ENCODE measurements at places on chromosomes 11 and 22.
A peak's percentile ranks its signal among the peaks of the same experiment; 100 is the strongest.

GRCh38 chr22:46087816-46088277 is 62.5 kb upstream of the PPARA start:
- peak; percentile 94 for DNase-seq

DNA sequence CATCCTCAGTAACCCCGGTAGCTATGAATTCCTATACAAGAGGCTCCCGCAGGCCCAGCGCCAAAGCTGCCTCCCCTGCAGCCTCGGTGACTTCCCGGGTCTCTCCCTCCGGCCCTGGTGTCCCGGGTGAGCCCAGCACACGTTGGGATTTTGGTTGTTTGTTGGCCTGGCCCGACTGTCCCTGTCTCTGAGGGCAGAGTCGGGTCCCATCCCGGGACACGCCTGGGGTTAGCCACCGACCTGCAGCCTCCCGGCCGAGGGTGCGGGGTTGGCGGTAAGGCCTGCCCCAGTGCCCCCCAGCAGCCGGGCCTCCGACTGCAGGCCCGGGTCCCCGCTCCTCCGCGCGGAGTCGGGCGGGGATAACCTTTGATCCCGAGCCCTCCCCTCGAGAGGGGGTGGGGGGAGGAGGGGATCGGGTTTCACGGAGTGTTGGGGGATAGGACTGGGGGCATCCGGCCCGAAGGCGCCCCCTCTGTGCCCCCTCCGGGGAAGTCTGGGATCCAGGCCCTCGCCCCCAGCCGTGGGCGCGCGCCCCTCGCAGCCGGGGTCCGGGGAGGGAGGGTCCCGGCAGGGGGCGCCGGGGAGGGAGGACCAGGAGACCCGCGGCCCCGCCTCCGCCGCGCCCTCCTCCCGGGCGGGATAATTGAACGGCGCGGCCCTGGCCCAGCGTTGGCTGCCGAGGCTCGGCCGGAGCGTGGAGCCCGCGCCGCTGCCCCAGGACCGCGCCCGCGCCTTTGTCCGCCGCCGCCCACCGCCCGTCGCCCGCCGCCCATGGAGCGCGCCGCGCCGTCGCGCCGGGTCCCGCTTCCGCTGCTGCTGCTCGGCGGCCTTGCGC is at the start of gene FBLN1:
FBLN1 (plus strand) TSS at position 669 of the 835 bp plus-strand sequence; CDS start at position 772, 103 bp downstream.
- DNase-seq = peak; percentile 97

DNA sequence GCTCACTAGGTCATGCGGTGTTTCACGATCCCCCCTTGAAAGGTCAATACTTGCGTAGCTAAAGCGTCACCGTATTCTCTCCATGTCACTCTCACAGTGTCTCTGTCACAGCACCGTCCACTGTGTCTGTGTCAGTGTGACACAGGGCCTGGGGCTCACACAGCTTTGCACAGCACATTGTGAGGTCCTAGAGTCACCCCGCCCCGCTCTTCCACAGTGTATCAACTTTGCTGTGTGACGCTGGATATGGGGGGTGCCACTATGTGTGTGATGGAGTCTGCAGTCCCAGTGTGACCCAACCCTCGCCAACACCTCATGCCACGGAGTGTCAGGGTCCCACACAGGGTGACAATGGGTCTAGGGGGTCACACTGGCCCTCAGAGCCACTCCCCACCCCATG is 583 bp downstream of the P4HA3 start:
- DNase-seq = no peak

DNA sequence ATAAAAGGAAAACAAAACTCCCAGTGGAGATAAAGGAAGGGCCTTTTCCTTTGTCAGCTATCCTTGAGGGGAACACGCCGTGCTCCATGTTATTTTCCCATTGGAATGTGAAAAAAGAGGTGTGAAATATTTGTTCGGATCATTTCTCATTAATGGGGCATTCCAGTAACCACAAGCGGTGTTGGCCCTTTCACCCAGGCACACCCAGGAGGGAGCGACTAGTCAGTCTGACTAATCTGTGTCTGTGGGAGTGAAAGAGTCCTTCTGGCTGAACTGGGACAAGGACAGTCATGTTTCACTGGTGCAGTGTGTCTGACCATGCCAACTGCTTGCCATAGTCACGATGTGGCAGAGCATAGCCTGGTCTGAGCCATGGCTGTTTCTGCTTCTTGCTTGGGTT is 13.0 kb upstream of the MYEOV start:
- no peak for DNase-seq

- DNase-seq = peak; percentile 1
These were observed 458.3 kb downstream of the METTL15 start for GRCh38 chr11:28566339-28567089.

DNA sequence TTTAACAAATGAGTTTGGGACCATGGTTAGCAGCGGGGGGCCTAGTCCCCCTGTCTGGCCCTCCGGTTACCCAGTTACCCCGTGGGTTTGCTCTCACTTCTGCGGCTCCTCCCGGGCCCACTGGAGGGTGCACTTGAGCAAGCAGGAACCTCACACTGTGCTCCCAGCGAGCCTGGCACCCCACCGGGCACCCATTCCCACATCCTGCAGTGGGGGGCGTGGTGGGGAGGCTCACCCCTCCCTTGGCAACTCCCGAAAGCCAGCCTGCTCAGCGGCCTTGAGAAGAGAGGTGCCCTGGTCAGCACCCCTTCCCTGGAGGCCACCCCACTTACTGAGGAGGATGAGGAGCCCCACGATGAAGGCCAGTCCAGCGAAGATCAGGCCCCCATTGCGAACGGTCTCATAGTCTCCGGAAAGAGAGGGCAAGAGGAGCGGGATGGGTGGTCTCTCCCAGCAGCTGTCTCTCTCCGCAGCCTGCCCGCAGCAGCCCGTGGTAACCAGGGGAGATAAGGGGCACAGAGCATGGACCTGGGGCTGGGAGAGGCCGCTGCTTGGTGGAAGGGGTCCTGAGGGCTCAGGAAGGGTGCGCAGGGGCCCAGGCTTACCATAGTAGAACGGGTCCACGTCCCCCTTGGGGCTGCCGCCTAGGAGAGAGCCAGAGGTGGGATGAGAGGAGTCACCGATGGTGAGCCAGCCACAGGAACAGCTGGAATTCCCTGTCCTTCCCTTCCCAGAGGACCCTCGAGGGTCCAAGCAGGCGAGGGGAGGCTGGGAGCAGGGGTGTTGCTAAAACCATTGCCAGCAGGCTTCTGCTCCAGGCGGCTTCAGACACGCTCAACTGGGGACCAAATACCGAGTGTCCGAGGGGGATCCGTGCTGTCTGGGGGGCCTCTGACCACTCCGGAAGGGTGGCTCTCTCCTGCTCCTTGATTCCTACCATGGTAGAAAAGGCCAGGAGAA is 2.2 kb downstream of the FXYD2 start:
- DNase-seq = peak; percentile 74

DNA sequence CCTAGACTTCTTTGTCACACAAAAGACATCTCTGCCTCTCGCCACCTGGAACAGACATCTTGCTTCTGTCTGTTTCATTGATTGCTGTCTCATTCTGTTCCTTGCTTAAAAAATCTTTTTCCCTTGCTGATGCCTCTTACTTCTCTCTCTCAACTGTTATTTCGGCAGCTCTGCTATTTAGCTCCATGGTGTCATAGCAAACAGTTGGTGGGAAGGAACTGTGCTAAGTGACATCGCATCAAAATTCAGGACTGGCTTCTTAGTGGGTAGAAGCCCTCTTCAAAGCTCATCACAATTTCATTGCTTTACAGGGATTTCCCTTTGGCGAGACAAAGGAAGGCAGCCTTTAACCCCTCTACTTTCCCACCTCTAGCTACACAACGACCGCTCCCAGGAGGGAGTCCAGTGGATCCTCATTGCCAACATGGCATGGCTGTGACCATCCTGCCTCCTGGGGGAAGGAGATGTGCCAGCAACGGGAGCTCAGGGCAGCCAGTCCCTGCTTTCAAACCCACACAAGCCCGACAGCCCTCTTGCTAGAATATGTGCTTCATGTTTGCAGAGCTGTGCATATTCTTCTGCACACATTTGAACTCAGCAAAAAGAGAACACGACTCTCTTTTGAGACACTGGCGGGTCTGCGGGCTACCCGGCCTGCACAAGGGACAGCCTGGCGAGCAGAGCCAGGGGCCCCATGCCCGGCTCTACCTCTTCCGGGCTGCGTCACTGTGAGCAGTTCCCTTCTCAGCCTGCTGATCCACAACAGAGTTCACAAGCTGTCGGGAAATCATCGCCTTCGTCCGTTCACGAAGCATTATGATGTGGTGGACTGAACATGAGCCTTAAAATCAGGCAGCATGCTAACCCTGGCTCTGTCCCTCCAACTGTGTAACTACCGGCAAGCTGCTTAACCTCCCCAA is 51.1 kb upstream of the JAM3 start:
- DNase-seq = no peak

DNA sequence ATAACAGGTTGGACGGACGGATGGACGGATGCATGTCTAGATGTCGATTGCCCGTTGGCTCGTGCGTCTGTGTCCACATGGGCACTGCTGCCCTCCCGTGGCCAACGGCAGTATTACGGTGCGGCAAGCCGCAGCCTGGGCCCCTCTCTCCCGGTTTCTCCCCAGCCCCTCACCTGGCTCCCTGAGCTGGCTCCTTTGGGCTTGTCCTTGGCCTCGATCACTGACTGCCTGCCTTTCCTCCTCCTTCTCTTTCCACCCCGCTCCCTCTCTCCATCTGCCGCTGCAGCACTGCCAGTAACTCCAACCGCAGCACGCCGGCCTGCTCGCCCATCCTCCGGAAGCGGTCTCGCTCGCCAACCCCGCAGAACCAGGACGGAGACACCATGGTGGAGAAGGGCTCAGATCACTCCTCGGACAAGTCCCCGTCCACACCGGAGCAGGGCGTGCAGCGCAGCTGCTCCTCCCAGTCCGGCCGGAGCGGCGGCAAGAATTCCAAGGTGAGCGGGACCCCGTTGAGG is 77.3 kb downstream of the SCN3B start:
- peak; percentile 91 for DNase-seq

GRCh38 chr22:42747701-42748513 is 27.2 kb upstream of the A4GALT start:
- DNase-seq = no peak

- DNase-seq = no peak
These were observed 13.7 kb downstream of the PHLDA2 start for GRCh38 chr11:2915473-2915872.

DNA sequence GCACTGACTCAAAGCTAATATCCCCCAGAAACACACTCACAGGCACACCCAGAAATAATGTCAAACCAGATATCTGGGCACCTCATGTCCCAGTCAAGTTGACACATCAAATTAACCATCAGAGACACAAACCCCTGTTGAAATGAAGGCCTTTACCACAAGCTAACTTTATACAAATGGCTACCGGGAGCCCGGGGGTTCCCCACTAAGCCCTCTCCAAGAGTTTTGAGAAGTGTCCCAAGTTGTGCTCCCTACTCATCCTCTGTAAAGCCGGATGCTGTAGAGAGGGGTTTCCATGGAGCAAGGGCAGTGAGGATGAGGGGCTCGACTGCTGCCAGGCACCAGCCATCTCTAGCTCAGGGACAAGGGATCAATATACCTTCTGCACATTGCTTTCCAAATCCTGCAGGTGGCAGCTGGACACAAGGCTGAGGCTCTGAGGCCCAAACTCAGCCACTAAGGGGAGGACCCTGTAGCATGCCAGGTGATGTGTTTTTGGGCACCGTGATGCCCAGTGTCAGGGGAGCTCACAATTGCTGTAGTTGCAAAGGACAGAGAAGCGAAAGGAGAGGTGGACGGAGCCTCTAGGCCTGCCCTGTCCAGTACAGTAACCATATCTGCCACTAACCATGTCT is 145.7 kb downstream of the TTC17 start:
- DNase-seq = peak; percentile 31

DNA sequence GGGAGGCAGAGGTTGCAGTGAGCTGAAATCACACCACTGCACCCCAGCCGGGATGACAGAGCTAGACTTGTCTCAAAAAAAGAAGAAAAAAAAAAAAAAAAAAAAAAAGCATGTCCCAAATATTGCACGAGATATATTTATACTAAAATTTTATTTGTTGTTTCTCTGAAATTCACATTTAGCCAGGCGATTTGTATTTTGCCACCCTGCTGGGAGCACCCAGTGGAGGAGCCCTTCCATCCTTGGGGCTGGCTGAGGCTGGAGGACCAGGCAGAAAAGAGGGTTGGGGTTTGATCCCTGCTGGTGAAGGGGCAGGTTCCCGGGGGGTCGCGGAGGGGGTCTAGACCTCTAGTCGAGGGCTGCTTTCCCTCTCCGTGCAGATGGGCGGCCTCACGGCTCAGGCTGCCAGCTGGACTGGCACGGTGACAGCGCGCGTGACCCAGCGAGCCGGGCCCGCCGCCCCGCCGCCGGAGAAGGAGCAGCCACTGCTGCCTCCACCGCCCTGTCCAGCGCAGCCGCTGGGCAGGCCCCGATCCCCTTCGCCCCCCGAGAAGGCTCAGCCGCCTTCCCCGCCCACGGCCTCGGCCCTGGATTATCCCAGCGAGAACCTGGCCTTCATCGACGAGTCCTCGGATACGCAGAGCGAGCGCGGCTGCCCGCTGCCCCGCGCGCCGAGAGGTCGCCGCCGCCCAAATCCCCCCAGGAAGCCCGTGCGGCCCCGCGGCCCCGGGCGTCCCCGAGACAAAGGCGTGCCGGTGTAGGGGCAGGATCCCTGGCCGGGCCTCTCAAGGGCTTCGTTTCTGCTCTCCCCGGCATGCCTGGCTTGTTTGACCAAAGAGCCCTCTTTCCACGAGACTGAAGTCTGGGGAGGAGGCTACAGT is 952 bp upstream of the CATSPERZ start:
- no peak for DNase-seq

- DNase-seq = no peak
These were observed 390.8 kb downstream of the SHANK2 start for GRCh38 chr11:70861559-70861958.

GRCh38 chr11:122159173-122159721 is 43.2 kb upstream of the BLID start:
- DNase-seq = peak; percentile 9

DNA sequence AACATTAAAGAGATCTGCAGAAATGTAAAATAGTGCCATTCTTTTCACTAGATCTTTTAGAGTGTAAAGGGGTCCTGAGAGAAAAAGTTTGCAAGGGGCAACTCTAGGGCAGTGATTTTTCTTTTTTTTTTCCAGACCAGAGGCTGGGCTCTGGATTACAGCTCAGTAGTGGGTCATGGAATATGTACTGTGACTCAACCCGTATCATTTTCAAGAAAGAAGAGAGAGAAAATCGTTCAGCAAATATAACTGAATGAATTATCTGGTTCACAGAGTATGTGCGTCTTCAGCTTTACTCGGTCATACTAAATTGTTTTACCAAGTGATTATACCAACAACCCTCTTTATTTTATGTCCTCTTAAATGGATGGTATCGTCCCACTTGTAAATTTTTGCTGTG is 3.8 kb downstream of the CEP57 start:
- no peak for DNase-seq

- DNase-seq = no peak
These were observed 233.6 kb downstream of the BUD13 start for GRCh38 chr11:116539211-116539610.

GRCh38 chr11:86783661-86784060 is 16.7 kb upstream of the PRSS23 start:
- DNase-seq = no peak
